ENCODE measurements at places on chromosomes 4 and X.

DNA sequence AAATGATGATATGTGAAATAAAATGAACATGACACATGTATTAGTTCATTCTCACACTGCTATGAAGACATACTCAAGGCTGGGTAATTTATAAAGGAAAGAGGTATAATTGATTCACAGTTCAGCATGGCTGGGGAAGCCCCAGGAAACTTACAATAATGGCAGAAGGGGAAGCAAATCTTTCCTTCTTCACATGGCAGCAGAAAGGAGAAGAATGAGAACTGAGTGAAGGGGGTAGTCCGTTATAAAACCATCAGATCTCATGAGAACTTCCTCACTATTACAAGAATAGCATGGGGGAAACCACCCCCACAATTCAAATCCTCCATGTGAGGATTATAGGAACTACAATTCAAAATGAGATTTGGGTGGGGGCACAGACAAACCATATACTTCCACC lies 243.9 kb upstream of the GYPA start:
- DNase-seq: no peak

- no peak for DNase-seq
Measured at GRCh38 chr4:111464251-111465045, 680.8 kb upstream of the FAM241A start.

DNA sequence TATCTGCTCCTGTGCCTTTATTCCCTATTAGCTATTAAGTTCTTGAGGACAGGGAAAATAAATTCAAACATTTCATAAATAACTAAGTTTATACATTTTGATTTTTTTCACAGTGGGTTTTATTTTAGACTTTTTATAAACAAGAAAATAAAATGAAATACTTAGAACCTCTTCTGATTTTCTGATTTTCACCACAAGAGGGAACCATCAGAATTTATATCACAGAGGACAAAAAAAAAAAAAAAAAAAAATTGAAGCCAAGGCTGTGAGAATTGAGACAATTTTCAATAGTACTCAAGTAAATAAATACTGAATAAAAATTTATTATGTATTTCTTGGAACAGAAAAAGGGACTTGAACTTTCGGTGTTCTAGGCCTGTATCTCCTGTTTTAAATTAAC lies 288.1 kb downstream of the SH3BGRL start:
- DNase-seq: no peak

GRCh38 chr4:136748773-136749172 lies 783.5 kb downstream of the PCDH18 start:
- DNase-seq: no peak

DNA sequence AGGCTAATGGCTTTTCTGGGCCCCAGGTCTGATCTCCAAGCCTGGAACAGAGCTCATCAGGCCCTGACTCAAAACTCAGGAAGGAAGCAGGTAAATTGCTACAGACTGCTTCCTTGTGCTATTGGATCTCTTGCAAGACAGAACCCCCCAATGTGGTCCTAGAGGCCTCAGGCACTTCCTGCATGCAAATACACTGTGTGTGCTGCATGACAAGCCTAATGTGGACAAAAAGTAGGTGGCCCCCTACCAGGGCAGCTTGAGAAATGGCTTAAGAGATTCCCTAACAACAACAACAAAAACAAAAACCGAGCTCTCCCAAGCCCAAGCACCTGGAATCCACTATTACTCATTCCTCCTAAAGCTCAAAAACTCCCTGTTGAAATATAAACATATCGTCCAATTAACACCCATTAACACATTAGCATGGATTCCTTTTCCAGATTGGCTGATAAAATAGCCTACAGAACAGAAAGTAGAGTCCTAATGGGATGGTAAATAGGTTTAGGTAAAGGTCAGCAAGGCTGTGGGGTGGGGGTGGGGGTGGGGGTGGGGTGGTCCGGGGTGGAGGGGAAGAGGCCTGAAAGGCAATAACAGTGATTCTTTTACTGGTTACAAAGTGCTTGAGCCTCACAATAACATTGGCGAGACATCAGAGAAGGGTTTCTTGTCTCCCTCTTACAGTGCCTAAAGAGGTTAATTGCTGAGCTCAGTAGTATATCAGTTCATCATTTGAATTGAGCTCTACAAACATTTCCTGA lies 24.1 kb upstream of the FGF16 start:
- no peak for DNase-seq

DNA sequence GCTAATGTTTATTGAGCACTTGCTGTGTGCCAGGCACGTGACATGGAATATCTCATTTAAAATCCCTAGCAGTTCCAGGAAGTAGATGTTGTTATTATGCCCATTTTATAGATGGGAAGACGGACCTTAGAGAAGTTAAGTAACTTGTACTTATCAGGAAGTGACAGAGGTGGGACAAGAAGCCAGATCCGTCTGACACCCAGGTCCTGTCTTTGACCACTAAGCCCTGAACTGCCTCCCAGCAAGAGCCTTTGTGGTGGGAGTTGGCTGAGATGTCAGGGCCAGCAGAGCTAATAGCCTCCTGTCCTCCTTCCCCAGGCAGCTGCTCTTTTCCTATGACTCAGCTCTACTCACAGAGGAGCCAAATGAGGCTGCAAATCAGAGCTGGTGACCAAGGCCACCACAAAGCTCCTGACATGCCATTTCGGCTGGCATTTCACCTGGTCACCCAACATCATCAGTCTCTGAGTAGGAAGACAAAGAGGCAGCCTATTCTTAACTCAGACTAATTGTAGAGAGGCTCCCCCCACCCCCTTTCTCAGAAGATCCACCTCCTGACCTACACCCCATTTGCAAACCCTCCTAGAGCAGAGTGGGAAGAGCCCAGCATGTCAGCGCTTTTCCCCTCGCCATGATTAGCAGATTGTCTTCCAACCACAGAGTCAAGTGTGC lies 175.1 kb upstream of the KIT start:
- no peak for DNase-seq

- DNase-seq: no peak
Measured at GRCh38 chrX:40460926-40461325, 119.8 kb upstream of the ATP6AP2 start.

- DNase-seq: no peak
Measured at GRCh38 chrX:40570346-40571093, 10.2 kb upstream of the ATP6AP2 start.

DNA sequence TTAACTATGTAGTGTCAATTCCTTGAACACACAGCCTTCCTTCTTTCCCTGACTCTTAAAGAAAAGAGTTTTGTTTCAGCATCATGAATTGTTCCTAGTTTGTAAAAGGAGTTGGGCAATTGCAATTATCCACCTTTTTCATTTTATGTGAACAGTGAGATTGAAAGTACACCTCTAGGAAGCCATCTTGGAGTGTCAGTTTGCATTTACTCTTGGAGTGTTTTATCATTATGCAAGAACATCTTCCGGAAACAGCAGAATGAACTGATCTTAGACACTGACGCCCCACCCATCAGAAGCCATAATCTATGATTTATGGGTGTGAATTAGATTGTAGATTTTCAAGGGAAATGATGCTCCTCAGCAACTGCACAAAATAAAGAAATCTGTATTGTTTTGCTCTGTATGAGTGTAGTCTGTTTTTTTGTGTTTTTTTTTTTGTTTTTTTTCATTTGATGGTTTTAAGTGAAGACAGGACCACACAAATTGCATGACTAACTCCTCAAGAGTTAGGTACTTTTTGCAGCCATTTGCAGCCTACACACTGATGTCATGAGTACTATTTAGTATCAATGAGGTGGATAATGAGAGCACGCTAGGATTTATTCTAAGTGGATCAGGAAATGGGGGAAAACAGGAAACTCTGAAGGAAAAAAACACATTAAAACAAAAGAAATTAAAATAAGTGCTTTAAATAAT lies 19.5 kb upstream of the FGF2 start:
- DNase-seq: no peak

GRCh38 chr4:93764639-93765246 lies 63.8 kb upstream of the ATOH1 start:
- DNase-seq: no peak

DNA sequence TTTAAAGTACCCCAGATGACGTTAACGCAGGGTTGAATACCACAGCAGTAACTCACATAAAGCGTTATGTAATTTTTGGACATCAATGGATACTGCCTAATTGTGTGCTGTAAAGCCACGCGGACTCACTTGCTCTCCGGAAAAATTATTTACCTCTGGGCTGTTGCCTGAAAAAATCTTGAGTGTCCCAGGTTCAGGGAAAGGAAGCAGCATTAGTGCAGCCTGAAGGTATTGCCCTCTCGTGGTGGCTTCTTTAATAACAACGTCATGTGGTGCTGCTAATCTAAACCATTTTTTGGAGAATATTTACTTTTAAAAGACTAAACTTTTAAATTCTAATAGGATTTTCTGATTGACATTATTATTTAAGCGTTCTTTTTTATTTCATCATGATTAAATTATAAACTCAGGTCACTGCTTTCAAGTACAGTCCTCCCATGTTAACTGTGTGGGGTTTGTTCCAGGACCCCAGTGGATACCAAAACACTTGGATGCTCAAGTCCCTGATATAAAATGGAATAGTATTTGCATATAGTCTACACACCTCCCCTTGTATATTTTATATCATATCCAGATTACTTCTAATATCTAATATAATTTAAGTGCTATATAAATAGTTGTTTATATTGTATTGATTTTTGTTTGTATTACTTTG lies 384.8 kb downstream of the FAM133A start:
- DNase-seq: no peak

DNA sequence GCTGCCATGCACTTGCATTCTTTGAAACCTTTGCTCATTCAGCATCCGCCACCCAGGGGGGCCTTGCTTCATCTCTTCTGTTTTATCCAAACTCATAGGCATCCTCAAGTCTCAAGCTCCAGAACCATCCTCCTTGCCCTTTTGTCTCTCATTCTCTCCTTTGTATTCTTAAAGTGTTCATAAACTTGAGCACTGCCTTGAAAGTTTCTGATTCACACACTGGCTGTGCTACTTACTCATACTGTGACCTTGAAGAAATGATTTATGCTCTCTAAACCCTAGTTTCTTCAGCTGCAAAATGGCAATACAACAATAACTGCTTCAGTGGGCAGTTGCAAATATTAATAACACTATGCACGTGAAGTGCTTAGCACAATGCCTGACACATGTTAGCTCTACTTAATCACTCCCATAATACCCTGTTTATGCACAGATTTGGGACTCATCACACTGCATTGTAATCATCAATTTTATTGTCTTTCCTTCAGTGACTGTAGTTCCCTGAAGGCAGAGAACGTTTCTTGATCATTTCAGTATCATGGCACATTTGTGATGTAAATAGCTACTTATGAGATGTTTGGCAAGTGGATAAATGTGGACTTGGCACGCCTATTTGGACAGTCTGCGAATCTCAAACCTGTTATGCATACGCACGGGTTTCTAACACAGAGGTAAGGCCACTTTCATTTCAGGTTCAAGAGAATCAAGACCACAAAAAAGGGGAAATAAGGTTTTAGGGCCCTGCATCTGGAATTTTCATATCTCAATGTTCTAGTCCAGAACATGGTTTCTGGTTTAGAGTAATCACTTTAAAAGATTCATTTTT lies 291.0 kb downstream of the LDB2 start:
- DNase-seq: no peak

GRCh38 chr4:108068442-108068841 lies 78.8 kb downstream of the HADH start:
- no peak for DNase-seq

DNA sequence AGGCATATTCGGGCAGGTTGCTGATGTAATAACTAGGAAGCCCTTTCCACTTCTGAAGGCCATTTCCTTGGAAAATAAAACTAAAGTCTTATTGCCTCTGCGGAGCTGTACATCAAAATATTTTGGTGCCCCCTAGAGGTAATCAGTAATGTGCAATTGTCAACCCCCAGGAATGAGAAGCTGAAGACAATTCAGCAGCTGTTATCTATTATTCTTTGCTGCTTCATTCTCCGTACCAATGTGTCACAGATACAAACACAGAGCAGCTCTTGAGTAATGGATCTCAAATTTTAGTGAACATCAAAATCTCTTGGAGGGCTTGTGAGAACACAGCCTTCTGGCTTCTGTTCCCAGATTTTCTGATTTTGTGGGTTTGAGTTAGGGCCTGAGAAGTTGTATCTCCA lies 3.5 kb upstream of the SLIT2 start:
- no peak for DNase-seq

- DNase-seq: no peak
Measured at GRCh38 chrX:46601283-46601682, 27.7 kb downstream of the CHST7 start.

GRCh38 chr4:38891051-38891983 lies 23.7 kb downstream of the FAM114A1 start:
- DNase-seq: no peak

GRCh38 chr4:114783215-114783595 lies 184.6 kb downstream of the UGT8 start:
- no peak for DNase-seq

GRCh38 chrX:1400049-1400448 lies 8.1 kb upstream of the SLC25A6 start:
- DNase-seq: no peak

DNA sequence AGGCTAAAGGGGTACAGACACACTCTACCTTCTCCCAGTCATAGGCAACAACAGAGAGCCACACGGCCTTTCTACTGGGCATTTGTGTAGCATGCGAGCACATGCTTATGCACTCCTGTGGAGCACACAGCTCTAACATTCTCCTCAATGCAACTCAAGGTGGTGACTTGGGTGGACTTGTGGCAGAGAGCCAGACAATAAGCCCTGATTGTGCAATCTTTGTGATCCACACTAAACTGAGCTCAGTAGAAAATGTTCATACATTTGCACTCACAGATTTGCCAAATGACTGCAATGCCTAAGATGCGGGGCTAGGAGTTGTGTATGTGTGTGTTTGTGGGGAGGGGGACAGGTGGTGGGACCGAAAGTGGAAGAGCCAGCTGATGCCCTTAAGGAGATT lies 31.4 kb upstream of the SETD7 start:
- DNase-seq: no peak

DNA sequence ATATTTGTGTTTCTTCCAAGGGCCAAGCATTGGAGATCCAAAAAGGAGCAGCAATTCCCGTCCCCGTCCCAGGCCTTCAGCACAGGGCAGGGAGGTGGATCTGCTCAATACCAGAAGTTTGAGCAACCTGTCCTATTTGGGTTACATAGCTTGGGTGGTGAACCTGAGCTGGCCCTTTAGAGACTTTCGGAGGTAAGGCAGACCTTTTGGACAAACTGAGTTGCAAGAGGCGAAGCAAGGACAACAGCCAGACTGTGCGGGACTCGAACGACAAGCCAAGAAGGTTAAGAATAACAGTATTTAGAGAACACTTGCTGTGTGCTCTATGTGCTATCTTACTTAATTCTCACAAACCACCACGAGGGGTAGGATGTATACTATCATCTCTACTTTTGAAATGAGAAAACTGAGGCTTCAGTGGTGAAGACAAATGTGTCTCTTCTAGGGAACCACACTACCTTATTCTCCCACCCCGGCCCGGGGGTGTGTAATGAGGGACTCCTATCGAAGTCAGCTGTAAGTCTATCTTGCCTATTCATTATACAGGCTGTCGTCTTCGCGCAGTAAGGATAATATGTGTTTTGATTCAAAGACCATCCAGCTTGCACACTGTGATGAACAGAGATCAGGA lies 1.3 kb downstream of the NOP14 start:
- no peak for DNase-seq

GRCh38 chr4:112147697-112148096 lies 2.4 kb downstream of the FAM241A start:
- no peak for DNase-seq
